ENCODE measurements at places on chromosomes 7 and 10. TPM values are rescaled to one million over a fixed set of nuclear protein-coding genes. Genes with fewer than 3 reads are reported as not detected.

- H3K27ac ChIP-seq: no peak overlapping the region
- no peak overlapping the region for H3K4me3 ChIP-seq
- no peaks in the 10 kb centered on the region for H3K4me1 ChIP-seq
- H3K36me3 ChIP-seq: no peaks in the 10 kb centered on the region
- H3K27me3 ChIP-seq: no peaks in the 10 kb centered on the region
- no peak for DNase-seq
Observed at GRCh38 chr7:70092314-70093204, 494.3 kb downstream of the AUTS2 start.

Gene TMEM229A
- not detected for total RNA-seq

Gene C10orf53
- total RNA-seq: not detected

DNA sequence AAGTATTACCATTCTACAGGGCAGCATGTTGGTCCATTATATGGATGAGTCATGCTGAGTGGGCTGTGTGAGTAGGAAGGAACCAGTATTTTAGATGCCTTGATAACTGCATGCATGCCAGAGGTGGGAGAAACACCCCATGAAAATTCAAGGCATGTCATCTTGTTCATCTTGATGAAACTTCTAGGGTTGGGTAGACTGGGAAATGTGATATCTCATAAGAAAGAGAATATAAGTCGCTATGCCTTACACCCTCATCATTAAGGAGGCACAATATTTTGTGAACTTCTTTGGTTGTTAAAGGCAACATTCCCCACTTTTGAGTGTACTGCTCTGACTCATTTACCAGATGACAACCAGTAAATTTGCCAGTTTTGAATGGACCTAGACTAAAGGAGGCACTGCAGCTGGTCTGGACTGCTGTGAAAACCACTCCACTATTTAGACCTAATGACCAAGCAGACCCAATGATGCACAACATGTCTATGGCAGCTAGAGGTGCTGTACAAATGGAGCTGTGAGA is 48.0 kb downstream of the ZNF365 start:
- DNase-seq: no peak
- no peaks in the 10 kb centered on the region for H3K27me3 ChIP-seq
- H3K4me3 ChIP-seq: no peak overlapping the region
- H3K4me1 ChIP-seq: no peaks in the 10 kb centered on the region
- no peak overlapping the region for H3K27ac ChIP-seq

GRCh38 chr7:32043688-32044087 is 26.5 kb downstream of the PDE1C start:
- DNase-seq: no peak
- H3K27me3 ChIP-seq: no peaks in the 10 kb centered on the region
- no peaks in the 10 kb centered on the region for H3K36me3 ChIP-seq
- H3K4me1 ChIP-seq: no peaks in the 10 kb centered on the region

DNA sequence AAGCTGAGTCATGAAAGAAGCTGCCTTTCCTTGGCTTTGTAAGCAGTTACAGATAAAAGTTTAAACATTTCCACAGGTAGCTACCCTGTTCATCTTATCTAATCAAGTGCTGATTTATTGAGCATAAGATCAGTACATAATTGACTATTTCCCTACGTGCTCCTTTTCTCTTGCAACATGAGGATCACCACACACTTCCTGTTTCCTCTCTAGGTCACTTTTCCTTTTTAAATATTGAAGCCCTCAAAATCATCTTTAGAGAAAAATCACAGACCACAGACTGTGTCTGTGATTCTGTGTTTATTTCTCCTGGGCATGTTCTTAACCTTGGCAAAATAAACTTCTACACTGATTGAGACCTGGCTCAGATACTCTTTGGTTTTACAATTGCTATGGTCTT is 69.5 kb downstream of the ZNF37A start:
- H3K4me1 ChIP-seq: no peaks in the 10 kb centered on the region
- DNase-seq: no peak
- H3K27ac ChIP-seq: no peak overlapping the region
- no peak overlapping the region for H3K4me3 ChIP-seq
- no peaks in the 10 kb centered on the region for H3K36me3 ChIP-seq

- no peak overlapping the region for H3K27ac ChIP-seq
- no peaks in the 10 kb centered on the region for H3K4me1 ChIP-seq
Observed at GRCh38 chr7:69630292-69630691, 32.0 kb downstream of the AUTS2 start.

Gene NPY
- total RNA-seq: not detected

Gene HOXA5
- total RNA-seq: not detected

DNA sequence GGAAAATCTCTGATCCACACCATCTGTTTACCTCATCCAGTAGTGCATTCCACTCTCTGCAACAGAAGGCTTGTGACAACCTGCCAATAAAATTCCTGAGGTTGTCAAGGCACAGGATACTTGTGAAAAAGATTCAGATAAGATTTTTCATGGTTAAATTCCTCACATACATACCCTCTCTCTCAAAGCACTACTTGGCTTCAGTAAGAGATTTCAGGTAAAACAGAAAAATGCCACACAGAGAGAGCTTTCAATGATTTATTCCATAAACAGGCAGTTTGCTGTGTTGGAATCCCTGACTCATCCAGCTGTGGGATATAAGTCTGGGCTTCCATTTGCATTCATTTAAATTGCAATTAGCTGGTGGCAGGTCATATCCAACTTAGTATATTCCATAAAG is 99.7 kb upstream of the CAV2 start:
- no peaks in the 10 kb centered on the region for H3K27me3 ChIP-seq
- H3K36me3 ChIP-seq: no peaks in the 10 kb centered on the region
- no peak overlapping the region for H3K4me3 ChIP-seq

DNA sequence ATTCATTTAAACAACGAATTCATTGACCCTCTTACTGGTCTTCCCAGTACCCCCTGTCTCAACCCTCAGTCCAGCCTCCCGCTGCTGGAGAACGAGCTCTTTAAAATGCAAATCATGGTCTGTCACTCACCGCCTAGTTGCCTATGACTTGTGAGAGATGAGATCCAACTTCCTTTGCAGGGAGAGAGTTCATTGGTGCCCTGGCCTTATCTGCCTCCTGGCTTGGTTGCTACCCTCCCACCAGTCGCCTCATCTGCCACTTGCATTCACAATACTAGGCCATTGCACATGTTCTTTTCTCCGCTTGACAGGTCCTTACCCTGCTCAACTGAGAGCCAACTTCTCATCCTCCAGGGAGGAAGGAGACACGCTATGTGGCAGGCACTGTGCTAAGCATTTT is 54.0 kb upstream of the MXI1 start:
- no peaks in the 10 kb centered on the region for H3K36me3 ChIP-seq
- peaks cover 18% of the 10 kb centered on the region for H3K4me1 ChIP-seq
- H3K27me3 ChIP-seq: peaks cover 15% of the 10 kb centered on the region
- no peak for DNase-seq

Gene ZNF487
- 6.2 TPM for total RNA-seq

- no peak overlapping the region for H3K4me3 ChIP-seq
- H3K27me3 ChIP-seq: no peaks in the 10 kb centered on the region
- no peaks in the 10 kb centered on the region for H3K36me3 ChIP-seq
- H3K27ac ChIP-seq: no peak overlapping the region
- no peak for DNase-seq
Observed at GRCh38 chr10:58734116-58734515, 221.4 kb downstream of the BICC1 start.

Gene ASAH2
- total RNA-seq: 1.6 TPM

DNA sequence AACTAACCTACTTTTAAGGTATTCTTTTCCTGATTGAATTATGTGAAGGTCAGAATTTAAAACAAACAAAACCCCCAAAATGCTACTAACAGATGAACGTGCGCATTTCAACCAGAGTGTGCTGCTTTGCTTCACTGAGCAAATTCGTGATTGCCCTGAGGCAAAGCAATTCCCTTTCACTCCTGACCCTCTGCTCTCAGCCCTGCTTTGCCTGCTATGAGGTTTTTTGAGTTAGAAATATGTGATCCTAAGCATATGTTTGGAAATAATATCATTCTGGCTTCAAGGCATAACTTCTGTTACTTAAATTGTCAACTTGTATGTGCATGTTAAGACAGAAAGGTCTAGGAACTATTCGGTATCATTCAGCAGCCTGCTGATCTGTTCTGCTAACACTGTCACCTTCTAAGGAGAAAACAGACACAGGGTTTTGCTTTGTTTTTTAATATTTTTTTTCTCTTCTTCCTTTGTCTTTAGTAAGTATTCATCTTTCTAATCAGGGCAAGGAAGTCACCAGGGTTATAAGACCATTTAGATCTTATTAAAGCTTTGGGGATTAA is 124.2 kb downstream of the GNAT3 start:
- H3K27me3 ChIP-seq: no peaks in the 10 kb centered on the region
- H3K27ac ChIP-seq: no peak overlapping the region
- H3K4me3 ChIP-seq: no peak overlapping the region
- no peaks in the 10 kb centered on the region for H3K4me1 ChIP-seq
- no peak for DNase-seq
- H3K36me3 ChIP-seq: no peaks in the 10 kb centered on the region

DNA sequence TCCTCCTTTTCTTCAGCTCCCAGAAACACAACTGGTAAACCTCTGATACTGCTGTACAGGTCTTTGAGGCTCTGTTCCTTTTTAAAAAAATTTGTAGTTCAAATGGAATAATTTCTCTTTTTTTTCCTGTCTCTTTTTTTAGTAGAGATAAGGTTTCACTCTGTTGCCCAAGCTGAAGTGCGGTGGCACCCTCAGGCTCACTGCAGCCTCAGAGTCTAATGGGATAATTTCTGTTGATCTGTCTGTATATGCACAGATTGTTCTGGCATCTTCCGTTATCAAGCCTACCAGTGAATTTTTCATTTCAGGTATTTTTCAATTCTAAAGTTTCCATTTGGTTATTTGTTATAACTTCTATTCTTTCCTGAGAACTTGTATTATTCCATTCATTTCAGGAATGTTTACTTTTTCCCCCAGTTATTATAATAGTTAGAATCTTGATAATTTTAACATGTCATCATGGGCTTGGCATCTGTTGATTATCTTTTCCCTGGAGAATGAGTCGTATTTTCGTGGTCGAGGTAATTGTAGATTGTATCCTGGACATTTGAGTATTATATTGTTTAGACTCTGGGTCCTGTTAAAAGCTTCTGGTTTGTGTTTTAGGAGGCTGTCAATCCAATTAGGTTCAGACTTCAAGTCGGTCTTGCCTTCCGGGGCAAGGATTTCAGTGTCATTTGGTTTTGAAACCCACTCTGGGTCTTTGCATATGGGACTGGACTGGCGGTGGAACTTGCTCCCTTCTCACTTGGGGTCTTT is 24.5 kb downstream of the CRCP start:
- H3K36me3 ChIP-seq: peaks cover 66% of the 10 kb centered on the region
- no peak overlapping the region for H3K4me3 ChIP-seq
- H3K27me3 ChIP-seq: no peaks in the 10 kb centered on the region
- H3K4me1 ChIP-seq: no peaks in the 10 kb centered on the region
- DNase-seq: no peak

Gene FOXK1
- total RNA-seq: 55.1 TPM

DNA sequence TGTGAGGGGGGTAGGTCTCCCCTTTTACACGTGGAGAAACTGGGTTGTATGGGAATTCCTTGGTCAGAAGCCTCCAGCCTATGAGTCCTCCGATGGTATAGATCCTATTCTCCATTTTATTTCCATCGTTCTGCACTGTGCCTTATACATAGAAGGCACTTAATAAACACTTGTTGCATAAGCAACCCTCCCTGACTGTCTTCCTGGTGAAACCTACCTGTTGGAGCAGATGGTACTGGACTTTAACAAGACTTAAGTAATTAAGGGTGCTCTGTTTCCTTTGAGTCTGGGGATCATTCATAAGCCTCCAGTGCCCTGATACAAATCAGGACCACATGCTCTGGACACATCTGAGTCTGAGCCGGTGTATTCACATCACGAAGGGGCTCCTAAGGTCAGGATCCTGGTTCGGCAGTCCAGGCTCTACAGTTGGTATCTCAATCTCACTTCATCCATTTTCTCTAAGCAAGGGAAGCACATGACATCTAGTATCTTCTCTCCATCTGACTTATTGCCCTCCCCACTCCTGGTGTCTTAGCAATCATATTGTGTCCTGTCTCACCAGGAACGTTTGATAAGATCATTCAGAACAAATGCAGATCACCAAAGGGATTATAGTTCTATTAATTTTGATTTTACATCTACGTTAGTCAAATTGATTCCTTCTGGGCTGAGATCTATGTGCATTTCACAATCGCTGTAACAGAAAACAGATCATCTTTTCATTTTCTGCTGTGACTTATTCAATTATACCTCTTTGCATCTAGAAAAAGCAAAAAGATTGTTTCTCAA is 22.8 kb upstream of the EZH2 start:
- no peaks in the 10 kb centered on the region for H3K36me3 ChIP-seq
- peaks cover 6% of the 10 kb centered on the region for H3K4me1 ChIP-seq
- no peaks in the 10 kb centered on the region for H3K27me3 ChIP-seq
- H3K4me3 ChIP-seq: no peak overlapping the region
- no peak overlapping the region for H3K27ac ChIP-seq
- no peak for DNase-seq

GRCh38 chr10:96138102-96138501 is 8.0 kb downstream of the ZNF518A start:
- no peaks in the 10 kb centered on the region for H3K27me3 ChIP-seq
- no peak for DNase-seq
- peaks cover 63% of the 10 kb centered on the region for H3K36me3 ChIP-seq
- H3K4me3 ChIP-seq: no peak overlapping the region

DNA sequence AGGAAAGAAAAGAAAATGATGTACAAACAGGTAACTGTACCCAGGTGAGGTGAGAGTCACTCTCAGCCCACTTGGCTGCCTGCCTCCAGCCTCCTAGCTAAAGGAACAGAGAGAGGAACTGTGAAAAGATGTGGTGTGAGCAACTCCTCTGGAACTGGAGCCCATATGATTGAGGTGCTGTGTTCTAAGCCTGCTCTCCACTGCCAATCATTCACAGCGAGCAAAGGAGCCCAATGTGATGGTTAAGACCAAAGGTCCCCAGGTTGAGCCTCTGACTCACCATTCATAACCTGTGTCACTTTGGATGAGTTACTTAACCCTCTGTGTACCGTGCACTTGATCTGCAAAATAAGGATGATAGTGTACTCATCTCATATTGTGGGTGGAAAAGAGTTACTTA is 868.1 kb upstream of the AUTS2 start:
- no peaks in the 10 kb centered on the region for H3K27me3 ChIP-seq
- no peak overlapping the region for H3K4me3 ChIP-seq

Data from CD4-positive, CD25-positive, alpha-beta regulatory T cell (primary cell).